ENCODE measurements at places on chromosomes 1 and 21.

GRCh38 chr1:58966103-58966916 lies 182.5 kb upstream of the JUN start:
- DNase-seq = no peak

DNA sequence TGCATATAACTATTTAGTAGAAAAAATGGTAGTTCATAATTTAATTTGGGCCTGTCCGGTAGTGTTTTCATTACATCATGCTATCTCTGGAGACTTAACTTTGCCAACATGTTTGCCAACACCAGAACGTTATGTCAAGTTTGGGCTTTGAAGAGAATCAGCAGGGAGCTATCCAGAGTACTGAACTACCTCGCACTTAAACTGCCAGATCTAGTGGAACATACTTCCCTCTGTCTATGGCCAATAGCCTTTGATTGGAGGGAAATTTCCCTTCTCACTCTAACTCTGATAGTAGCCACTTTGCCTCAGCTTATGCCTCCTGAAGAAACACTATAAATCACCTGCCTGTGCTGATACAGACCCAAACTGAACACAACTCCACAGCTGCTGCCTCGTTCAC lies 10.0 kb downstream of the LRRC53 start:
- no peak for DNase-seq

DNA sequence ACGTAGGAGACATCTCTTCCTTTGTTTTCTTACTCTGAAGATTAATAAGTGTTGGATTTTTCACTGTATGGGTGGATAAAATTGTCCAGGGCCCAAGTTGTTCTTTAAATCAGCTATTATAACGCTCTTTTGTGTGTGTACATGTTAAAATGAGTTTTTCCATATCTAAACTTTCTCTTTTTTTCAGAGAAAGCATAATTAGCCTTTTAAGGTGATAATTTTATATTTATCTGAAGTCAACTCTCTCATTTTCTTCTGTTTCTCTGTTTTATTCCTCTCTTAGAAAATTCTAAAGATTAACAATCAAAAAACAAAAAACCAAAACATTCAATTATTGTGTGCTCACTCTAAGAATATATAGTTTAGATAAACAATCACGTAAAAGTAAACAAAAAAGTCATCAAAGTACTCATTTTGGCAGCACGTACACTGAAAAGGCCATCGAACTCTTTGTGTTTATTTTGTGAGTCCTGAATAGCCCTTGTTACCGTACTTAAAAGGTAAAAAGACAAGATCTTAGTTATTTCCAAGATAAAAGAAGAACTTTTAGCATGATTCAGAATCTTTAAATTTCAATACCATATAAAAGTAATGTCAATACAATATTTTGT lies 7.2 kb upstream of the CDC73 start:
- no peak for DNase-seq

- no peak for DNase-seq
Measured at GRCh38 chr21:28437061-28437460, 555.6 kb downstream of the LTN1 start.

- DNase-seq = no peak
Measured at GRCh38 chr1:110433803-110434202, 17.1 kb upstream of the PROK1 start.

DNA sequence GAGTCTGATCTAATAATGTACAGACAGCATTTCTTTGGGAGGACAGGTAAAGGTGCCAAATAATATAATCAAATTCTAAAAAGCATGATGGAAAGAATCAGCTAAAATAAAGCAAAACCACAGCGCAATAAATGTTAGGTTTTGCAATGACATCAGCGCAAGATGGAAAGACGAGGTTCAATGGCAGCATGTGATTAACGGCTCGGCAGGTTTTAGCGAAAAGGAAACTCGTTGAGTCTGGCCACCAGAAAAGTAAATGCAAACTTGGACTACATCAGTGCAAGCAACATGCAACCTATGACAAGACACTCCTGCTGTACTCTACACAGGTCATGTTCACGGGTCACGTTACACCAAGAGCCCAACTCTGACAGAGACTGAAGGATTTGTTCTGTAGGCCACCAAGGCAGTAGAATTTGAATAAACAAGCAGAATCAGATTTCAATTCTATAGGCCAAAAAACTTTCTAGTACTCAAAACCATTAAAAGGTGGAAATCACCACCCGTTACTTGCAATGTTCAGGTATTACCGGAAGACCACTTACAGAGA lies 4.5 kb downstream of the SIPA1L2 start:
- DNase-seq = no peak

DNA sequence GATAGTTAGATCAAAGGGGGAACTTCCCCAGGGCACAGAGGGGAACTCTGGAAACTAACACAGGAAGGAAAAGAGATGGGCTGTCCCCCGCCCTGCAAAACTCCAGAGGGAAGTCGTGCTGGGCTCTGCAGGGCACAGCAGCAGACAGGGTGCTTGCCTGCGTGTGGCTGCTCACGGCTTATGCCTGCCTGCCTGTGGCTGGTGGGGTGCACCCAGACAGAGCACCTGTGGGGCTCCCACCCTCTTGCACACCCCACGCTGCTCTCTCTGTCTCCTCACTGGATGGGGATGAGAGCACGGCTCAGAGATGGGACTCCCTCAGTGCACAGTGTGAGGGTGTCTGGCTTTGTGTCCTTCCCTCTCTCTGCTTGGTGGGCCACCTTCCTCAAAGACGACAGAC lies 13.5 kb upstream of the ETV3L start:
- DNase-seq = no peak

GRCh38 chr1:202259705-202260104 lies 66.1 kb downstream of the LGR6 start:
- no peak for DNase-seq

DNA sequence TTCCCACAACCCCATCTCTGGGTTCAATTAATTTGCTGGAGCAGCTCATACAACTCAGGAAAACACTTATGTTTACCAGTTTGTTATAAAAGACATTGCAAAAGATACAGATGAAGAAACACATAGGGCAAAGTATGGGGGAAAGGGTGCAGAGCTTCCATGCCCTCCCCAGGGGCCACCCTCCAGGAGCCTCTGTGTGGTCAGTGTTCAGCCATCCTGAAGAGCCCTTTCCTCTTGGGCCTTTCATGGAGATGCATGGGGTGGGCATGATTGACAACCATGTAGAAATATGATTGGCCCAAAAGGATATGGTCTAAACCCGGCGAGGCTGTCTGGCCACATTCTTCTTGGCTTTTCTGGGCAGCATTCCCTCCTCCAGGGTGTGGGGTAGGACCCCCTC lies 56.8 kb upstream of the PDE9A start:
- DNase-seq = no peak

DNA sequence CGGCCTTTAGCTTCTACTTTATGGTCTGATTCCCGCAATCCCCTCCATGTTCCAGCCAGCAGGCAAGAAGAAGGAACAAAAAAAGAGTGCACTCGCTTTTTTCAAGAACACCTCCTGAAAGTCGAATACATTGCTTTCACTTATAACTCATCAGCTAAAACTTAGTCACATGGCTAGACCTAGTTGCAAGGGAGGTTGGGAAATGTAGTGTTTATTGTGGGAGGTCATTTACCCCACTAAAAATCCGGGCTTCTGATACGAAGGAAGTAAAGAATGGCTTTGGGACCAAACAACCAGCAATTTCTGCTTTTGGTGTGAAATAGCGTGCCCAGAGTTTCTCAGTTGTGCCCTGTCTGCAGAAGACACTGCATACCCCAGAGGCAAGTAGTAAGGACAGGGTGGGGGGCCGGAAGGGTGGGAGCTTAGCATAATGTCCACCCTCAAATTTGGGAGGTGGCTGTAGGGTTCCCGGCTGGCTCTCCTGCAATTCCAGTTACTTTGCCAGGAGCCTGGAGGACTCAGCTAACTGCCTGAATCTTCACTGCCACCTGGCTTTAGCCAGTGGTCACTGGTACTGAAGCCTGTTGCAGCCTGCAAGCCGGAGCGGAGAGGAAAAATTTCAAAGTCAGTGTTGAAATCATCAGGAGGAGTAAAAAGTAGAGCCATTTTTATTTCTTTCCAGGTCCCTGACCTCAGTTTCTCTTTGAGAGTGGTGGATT lies 57.7 kb upstream of the F3 start:
- no peak for DNase-seq
